ENCODE measurements at places on chromosomes 5 and 9.
A peak's percentile ranks its signal among the peaks of the same experiment; 100 is the strongest.

- DNase-seq: no peak
Observed at GRCh38 chr9:38026840-38027527, 42.0 kb downstream of the SHB start.

DNA sequence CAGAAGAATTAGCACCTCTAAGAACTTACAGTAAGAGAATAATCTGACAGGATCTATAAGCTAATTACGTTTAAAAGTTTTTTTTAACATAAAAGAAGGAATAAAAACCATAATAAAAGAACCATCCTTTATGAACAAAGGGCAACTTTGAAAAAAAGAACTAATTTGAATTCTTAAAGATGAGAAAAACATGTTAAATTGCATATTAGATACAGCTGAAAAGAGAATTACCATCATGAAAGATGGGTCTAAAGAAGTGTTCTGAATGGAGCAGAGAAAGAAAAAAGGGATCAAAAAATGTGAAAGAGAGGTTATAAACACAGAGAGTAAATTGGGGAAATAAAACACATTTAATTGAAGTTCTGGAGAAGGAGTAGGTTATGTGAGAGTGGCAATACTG lies 45.8 kb upstream of the IFNK start:
- DNase-seq: no peak

DNA sequence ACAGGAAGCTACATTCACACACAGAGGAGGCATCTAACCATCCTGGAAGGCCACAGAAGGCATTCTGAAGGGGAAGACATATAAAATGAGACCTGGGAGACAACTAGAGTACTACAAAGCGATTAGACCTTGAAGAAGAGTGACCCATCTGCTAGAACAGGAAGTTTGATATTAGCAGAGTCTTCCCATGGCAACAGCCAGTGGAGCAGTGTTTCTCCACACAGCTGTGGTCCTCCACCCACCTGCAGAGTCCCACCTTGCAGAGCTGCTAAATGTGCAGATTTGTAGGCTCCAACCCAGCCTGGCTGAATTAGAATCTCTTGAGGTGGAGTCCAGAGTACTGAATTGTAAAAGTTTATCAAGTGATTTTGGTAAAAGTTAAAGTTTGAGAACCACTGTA lies 267.0 kb downstream of the CETN3 start:
- DNase-seq: no peak

- DNase-seq: no peak
Observed at GRCh38 chr5:177313561-177314259, 2.0 kb upstream of the MXD3 start.

GRCh38 chr9:136411378-136411777 lies 920 bp downstream of the PMPCA start:
- no peak for DNase-seq

DNA sequence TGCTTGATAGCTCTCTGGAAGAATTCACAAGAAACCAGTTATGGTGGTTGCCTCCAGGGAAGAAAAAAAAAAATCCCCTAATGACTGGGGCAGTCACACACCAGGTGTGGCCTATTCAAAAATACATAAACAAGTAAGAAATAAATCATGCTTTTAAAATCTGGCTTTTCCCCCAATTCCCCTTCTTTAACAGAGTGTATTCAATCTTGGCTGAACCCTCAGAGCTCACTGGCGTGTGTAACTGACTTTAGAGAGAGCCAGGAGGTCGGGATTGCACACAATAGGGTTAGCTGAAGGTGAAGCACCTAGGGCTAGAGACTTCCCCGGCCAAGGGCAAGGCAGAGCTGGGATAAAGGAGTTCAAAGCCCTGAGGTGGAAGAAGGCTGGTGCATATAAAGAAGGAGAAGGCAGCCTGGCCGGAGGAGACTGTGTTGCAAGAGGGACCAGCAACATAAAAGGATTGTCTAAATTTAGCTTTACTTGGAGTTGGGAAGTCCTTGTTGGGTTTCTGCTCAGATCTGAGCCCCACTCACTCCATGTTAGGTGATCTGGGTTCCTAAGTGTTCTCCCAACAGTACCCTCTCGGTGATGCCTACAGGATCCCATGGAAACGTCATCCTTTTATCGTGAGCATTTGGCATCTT lies 19.7 kb downstream of the FNBP1 start:
- no peak for DNase-seq

DNA sequence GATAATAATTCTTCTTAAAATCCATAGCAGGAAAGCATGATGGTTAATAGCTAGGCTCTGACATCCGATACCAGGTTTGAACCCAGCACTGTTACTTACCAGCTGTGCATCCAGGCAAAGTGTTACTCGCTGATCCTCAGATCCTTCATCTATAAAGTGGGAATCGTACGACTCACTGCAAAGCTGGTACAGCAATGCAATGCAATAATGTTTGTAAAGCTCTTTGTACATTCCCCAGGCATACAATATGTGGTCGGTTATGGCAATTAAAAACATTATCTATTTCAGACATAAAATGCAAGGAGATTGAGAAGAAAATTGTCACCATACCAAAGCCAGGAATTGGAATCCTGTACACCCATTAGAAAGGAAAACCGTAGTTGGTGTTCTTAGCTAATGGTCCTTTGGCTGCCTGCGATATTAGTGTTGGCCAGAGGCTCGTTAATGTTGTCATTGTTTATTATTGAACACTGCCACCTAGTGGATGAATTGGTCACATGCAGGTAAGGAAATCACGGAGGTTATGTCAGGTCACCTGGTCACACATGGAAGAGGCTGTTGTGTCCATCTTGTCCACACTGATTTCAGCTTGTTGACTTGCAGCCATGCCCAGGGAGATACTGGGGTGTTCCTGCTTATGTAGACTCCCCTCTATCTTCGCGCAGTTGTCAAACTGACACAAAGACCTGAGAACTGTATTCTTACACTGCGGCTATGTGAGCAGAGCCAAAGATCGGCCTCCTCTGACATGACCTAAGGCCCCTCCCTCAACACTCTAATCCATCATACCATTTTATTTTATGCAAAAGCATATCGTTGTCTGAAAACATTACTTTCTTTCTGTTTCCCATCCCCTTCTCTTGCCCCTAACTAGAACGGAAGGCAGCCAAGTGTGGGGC lies 87.5 kb upstream of the PPP2R2B start:
- DNase-seq: peak; percentile 78

DNA sequence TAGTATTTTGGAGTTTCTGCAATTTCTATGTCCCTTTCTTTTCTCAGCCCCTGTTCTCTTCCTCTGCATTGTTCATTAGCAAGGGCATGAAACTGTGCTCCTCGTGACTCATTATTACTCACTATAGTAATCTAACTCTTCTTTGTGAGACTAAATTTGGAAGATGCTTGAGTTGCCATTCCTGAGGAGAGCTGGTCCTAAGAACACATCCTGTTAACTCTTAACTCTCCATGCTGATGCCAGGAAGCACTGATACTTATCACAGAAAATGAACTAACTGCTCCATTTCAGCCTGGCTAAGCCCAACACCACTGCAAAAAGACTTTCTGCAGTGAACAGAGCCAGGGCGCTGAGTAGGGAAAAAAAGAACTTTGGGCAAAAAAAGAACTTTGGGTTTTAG lies 10.6 kb upstream of the CSNK1A1 start:
- DNase-seq: peak; percentile 81

DNA sequence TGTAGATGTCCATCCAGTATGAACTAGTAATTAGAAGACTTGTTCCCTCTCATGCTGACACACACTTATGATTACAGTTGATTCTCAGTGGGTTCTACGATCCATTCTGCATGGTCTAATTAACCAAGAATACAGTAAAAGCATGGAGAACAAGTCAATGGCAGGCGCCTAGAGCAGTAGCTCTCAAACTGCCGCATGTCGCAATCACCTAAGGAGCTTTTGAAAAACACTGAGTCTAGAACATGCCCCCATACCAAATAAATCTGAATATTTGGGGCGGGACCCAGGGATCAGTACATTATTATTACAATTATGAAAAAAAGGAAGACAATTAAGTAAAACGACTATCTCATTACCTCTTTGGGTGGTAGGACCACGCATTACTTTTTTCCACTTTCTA lies 26.7 kb upstream of the CEP78 start:
- DNase-seq: no peak

DNA sequence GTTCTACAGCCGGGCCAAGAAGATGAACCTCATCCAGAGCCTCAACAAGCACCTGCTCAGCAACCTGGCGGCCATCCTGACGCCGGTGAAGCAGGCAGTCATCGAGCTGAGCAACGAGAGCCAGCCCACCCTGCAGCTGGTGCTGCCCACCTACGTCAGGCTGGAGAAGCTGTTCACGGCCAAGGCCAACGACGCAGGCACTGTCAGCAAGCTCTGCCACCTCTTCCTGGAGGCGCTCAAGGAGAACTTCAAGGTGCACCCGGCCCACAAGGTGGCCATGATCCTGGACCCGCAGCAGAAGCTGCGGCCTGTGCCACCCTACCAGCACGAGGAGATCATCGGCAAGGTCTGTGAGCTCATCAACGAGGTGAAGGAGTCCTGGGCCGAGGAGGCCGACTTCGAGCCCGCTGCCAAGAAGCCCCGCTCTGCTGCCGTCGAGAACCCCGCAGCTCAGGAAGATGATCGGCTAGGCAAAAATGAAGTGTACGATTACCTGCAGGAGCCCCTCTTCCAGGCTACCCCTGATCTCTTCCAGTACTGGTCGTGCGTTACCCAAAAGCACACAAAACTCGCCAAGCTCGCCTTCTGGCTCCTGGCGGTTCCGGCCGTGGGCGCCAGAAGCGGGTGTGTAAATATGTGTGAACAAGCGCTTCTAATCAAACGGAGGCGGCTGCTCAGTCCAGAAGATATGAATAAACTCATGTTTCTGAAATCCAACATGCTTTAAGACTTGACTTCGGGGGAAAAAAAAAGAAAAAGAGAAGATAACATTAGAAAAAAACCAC lies 28.5 kb downstream of the AMBP start:
- DNase-seq: no peak
